ENCODE measurements at places on chromosomes 12 and 14.

DNA sequence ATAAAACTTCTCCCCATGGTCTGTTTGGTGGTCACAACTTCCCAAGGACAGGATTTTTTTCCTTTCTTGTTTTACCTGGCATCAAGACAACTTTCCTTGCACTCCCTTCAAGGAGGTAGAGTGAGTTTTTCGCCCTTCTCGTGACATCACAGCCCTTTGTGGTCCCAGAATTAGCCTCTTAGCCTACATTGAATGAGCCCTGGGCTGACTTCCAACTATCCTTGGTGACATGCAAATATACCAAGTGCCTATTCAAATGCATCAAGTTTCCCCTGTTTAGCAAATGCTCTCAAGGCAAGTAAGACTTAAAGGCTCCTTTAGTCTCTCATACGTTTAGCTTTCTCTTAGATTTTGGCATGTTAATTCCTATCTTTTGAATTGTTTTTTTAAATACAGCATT, 36.6 kb downstream of the TC2N start:
- no peak for DNase-seq

GRCh38 chr14:77097006-77097699, 905 bp upstream of the CIPC start:
- no peak for DNase-seq

DNA sequence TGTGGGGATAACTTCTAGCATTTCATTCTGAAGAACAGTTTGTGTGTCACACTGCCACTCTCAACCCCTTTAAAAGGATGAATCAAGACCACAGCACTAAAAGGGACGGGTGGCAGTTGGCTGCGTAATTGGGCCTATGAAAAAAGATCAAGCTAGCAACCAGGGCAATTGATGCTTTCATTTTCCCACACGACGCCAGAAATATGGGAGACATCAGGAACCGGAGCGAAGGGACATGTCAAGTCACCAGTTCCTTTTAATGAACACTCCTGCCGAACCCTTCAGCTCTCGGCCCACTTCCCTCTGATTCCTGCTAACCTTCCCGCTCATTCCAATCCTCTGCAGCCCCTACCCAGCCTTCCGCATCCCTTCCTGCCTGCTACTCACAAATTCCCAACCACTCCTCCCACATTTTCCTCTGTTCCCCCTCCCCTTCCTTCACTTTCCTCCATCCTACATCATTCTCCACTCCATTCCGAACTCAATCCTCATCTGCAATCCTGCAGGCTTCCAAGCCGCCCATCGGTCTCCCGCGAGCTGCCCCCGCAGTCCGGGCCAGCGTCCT, 753 bp downstream of the CSRNP2 start:
- DNase-seq: no peak

DNA sequence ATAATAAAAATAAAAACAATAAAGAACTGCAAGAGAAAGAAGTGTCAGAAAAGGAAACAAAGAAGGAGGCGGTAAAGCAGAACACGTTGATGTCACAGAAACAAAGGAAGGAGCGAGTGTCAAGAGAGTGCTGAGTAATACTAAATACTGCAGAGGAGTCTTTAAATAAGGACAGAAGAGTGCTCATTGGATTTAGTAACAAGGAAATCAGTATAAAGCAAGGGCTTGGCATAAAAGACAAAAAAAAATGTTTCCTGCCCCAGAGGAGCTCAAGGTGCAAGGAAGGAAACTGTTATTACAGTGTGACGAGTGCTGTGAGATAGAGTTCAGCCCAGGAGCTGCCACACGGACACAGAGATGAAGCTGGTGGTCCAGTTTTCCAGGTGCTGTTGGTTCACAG, 8.4 kb upstream of the TUBA1A start:
- no peak for DNase-seq

DNA sequence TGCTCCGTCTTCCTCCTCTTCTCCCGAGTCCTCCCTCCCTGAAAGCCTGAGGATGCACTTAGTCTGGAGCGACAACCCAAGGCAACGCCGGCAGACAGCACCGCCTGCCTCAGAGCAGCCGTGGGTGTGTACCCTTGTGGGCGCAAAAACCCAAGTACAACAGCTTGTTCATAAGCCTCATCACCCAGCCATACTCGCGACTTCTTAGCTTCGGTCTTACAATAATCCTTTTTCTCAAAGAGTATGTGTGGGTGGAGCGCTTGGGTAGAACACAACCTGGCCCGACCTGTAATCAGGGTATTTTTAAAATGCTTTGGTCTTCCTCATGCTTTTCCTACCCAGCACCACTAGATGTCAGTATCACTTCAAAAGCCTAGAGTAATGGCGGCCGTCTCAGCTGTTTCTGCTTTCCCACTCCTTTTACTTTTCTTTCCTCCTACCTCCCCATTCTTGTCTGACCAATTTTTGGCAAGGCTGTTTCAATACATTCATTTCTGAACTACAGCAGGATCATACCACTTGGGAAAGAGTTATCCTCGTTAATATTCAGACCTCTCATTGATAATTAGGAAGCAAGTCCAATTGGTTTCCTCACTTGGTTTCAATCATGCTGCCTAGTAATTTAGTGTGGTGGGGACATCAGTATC, 198.9 kb downstream of the EPS8 start:
- no peak for DNase-seq

DNA sequence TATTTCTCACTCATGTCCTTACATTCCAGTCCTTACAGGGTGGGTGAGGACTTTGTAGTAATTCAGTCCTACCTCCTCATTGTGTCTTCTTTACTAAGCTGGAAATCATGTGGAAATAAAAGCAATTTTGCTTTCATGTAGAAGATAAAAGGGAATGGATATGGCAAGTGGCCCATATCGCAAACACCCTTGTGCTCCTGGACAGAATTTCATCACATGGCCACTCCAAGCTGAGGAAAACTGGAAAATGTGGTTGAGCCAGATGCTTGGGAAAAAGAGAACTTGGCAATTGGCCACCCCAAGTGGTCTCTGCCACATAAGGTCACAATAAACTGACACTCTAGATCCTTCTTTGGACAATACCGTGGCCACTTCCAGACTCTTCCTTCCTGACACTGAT, 64.2 kb upstream of the IFNG-AS1 start:
- no peak for DNase-seq

- DNase-seq: no peak
Observed at GRCh38 chr12:53735-54730, 12.5 kb upstream of the IQSEC3 start.

DNA sequence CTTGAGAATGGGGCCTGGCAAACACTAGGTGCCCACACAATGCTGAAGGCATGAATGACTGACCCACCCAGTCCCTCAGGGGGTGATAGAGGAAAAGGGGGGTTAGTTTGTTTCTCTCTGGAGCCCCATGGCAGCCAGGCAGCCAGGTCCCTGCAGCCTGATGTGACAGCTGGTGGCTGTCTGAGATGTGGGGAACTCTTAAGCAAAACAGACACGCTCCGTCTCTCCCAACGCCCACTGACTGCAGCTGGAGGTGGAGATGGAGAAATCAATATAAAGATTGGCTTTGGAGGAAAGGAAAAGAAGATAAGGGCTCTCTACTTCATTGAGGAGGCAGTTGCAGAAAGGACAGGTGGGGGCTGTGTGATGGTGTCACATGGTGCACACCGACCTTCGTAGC, 240.8 kb upstream of the LHX5 start:
- DNase-seq: no peak

DNA sequence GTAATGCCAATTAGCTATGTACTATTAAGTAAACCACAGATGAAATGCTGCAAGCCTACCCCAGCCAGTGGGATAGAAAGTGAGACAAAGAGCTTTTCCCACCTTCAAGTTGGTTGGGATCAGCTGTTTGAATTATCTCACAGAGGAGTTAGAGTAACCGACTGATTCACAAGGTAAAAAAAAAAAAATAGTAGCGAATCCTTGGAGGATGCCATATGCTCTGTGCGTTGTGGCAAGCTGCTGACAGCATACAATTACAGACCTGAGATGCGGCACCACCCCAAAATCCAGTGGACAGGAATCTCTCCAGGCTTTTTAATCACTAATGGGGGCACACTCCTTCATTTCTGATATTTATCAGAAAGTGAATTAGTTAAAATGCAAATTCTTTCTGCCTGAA, 157.0 kb upstream of the RMST start:
- DNase-seq: no peak

DNA sequence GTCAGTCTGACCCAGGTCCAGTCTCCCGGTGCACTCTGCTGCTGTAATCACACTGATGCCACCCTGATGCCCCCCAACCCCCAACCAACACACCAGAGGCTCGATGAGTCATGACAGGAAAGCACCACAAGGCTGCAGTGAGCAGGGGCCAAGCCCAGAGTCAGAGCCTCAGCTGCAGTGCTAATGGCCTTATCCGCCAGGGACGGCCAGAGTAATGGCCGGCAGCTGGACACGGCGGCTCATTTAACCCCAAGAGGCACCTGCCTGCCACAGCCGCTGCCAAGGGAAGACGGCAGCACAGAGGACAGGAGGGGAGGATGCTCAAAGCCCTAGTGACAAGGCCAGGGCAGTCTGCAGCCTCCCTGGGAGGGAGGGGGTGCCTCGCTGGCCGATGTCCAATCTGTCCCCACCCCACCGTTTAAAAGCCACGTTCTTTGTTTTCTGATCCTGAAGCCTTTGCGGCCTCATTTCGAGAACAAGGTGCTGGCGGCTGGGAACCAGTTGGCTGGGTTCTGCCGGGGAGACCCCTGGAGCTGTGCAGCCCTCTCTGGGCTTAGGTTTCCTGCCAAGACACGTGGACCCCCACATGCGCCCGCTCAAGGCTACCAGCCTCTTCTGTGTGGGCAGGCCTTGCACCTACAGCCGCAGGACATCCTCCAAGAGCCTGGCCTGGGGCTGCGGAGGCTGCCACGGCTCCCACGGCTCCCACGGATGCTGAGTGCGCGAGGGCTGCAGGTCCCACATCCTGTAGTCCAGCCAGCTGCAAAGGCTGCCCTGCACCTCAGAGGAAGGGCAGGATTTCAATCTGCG, 13.1 kb downstream of the CCDC85C start:
- no peak for DNase-seq

GRCh38 chr14:61602733-61603077, 92.6 kb upstream of the HIF1A start:
- DNase-seq: no peak

DNA sequence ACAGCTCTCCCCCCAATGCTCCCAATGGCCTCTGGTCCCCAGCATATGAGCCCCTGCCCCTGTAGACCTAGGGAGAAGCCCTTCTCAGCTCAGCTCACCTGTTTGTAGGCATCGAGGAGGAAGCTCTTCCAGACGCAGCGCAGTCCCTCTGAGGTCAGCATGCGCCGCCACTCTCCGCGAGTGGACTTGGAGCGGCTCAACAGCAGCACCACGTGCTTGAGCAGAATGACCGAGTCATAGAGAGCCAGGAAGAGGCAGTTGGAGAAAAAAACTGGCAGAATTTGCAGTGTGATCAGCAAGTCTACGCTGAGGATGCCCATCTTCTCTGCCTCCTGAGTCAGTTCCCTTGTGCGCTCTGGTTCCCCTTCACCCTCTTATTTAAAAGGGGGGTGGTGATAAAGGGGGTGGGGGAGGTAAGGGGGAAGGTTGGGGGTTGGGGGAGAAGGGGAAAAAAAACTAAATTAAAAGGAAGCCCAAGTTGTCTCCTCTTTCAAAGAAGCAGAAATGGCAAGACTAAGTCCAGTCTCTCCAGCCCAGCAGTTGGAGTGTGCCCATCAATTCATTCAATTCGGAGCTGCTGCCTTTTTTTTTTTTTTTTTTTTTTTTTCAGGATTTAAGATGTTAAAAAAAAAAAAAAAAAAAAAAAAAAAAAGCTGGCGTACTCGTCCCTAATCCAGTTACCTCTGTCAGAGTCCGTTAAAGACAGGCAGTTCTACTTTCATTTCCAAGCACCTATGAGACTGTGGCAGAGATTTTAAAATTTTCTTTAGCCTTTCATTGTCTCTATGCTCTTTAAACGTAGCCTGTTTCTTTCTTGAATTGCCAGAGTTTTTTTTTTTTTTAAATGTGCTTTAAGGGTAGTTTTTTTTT, at the start of gene DIO2:
TSS of gene DIO2 (minus strand) at position 352 of the 870 bp plus-strand sequence. CDS start at position 320, 32 bp downstream.
- no peak for DNase-seq

- no peak for DNase-seq
Observed at GRCh38 chr12:22729431-22729956, 104.5 kb downstream of the ETNK1 start.

DNA sequence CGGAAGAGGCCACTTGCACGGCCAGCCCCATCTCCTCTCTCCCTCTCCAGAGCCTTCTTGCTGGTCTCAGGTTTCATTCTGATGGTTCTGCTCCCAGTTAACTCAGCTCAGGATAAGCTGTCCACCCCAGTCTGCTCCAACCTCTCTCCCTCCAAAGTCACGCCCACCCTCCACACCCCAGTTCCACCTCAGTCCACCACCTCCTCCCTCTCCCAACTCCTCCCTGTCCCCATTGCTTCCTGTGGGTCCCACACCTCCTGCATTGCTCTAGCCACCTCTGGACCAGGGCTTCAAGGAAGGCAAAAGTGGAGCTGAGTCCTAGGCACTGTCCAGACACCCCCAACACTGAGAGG, 13.1 kb downstream of the KRT71 start:
- DNase-seq: no peak

GRCh38 chr12:124612410-124612680, 44.9 kb upstream of the NCOR2 start:
- DNase-seq: no peak

- DNase-seq: no peak
Observed at GRCh38 chr14:32009976-32010581, 67.0 kb upstream of the ARHGAP5 start.

DNA sequence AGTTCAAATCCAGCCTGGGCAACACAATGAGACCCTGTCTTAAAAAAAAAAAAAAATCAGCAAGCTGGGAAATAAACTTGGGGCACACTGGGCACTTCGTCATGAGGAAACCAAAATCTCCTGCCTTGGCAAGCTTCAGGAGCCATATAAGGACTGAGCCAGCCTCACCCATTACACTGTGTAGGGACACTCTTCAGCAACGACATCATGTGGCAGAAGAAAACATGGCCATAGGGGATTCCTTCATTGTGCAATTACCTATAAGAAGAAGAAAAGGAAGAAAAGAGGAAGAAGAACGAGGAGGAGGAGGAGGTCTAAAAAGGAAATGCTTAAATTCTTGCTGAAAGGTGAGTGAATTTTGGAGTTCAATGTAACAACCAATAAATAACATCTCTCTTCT, 26.1 kb upstream of the IFNG start:
- no peak for DNase-seq

DNA sequence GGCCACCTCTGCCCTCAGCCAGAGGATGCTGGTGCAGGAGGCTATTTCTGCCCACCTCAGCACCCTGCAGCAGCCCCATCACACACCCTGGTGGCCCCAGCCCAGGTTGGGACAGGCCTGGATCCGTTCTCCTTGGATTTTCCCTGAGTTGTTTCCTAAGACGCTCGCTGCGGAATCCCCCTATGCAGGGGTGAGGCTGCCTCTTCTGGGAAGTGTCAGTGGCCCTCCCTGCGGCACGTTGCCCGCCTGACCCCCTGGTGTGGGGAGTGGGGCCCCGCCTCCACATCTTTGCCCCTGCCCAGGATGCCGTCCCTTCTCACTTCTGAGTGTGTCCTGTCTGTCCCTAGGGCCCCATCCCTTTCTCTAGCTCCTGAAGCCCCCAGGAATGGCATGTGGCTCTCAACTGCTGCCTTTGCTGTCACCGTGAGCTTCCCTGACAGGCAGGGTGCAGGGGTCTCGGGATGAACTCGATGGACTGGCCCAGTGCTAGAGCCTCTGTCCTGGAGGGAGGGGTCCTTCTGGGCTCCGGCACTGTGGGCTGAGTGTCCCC, 594 bp upstream of the EXOC3L4 start:
- no peak for DNase-seq

- no peak for DNase-seq
Observed at GRCh38 chr14:35295845-35296161, 3.6 kb downstream of the PSMA6 start.

GRCh38 chr14:27553790-27554189, 956.0 kb upstream of the NOVA1 start:
- no peak for DNase-seq

All from stimulated activated CD4-positive, alpha-beta T cell treated with anti-CD3 and anti-CD28 coated beads, Interleukin-1b, Interleukin-23, amount 100 ng/mL, for 1 hour (primary cell).